Activated B cell treated with CpG ODN at 0.5 μM for 24 hours (primary cell): ENCODE measurements at places on chromosomes 16 and 17.
A peak's percentile ranks its signal among the peaks of the same experiment; 100 is the strongest.

GRCh38 chr17:28938552-28938951 is 12.8 kb downstream of the PHF12 start:
- no peak for DNase-seq

DNA sequence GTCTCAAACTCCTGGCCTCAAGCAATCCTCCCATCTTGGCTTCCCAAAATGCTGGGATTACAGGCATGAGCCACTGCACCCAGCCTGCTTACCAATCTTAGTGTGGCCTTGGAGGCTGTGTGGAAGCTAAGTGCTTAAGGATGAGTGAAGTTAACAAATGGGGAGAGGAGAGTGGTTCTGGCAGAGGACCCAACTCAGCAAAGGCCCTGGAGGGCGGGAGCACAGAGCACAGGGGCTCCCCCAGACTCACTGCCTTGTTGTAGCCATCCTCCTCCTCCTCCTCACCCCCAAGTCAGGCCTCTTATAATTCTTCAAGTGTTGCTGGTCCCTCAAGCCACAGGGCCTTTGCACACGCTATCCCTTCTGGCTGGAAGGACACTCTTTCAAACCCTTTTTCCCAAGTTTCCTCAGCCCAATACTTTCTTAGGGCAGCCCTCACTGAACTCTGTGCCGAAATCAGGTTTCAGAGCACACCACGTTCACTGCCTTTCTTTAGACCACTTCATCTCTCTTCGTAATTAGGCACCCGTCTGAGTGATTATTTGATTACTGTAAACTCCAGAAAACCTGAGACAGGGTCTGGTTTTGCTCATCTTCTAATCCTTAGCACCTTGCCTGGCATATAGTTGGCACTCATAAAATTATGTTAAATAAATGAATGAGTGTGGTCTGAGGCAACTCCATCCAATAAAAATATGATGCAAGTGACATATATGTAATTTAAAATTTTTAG is 23.4 kb downstream of the NGFR start:
- no peak for DNase-seq

- DNase-seq, result peak; percentile 21
Observed at GRCh38 chr16:15592324-15592723, 50.6 kb downstream of the MARF1 start.

DNA sequence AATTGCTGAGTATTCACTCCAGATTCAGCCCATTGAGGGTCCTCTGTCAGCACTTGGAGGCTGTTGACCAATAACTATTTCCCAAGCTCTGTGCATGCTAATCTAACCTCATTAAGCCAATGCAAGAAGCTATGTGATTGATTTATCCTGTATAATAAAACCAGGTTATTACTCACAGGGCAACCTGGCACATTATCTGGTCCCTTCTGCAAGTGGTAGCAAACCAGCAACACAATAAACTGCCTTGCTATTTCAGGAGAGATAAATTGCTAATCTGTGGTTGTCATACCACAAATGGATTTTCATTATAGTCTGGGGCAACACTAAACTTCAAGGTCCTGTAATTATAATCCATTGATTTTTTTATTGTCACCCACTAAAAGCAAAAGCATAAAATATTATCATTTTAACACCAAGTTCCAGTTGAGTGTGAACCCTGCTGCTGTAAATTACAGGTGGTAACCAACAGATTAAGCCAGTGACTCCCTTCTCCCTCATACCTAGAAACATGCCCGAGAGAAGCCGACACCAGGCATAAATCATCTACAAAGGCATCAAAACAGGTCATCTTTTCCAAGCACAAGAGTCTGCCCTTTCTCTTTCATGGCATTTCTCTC is 51.1 kb upstream of the SOX9 start:
- no peak for DNase-seq
